ENCODE measurements at places on chromosomes 7 and 10.

DNA sequence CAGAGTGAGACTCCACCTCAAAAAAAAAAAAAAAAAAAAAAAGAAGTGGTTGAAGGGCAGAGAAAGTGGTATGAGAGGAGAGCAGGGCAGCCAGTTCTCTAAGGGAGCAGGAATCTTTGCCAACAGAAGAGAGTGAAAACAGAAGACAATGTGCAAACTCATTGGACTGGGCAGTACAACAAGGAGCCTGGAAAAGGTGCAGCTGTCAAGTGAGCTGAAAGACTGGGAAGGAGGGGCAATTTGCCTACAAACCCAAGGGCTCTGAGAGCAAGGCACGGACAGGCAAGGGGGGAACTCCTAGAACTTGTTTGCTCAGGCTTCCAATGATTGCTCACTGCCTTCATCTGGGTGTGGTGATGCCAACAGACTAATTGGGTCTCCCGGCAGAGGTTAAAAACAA, 9.5 kb downstream of the ACTR1A start:
- no peak for DNase-seq

GRCh38 chr10:110379831-110380230, 75.1 kb upstream of the SMNDC1 start:
- no peak for DNase-seq

GRCh38 chr10:80136134-80136571, 3.6 kb downstream of the PLAC9 start:
- DNase-seq = no peak

GRCh38 chr7:144018065-144018464, 17.9 kb downstream of the OR6B1 start:
- DNase-seq = no peak

DNA sequence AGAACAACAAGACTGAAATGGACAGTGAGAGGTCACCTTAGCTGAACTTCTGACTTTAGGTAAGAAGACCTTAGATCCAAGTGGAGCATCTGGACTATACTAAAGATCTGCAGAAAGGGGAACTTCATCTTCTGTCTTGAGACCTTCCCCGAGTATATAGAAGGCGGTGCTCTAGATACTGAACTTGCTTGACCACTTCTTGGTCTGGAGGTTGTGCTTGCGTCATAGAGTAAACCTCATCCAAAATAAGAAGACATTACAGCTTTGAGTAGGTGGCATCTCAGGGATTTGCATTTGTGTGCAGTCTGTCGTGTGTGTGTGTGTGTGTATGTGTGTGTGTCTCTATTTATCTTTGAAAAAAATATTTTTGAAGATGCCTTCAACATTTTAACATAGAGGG, 157.5 kb downstream of the CHN2 start:
- DNase-seq = no peak

GRCh38 chr10:61399406-61399805, 53.8 kb downstream of the TMEM26 start:
- no peak for DNase-seq

- no peak for DNase-seq
These were observed 52.1 kb downstream of the SH2D4B start for GRCh38 chr10:80589726-80590373.

GRCh38 chr10:109887776-109888175, 35.5 kb downstream of the XPNPEP1 start:
- DNase-seq = no peak

GRCh38 chr10:11532306-11532705, 79.1 kb downstream of the USP6NL start:
- no peak for DNase-seq

DNA sequence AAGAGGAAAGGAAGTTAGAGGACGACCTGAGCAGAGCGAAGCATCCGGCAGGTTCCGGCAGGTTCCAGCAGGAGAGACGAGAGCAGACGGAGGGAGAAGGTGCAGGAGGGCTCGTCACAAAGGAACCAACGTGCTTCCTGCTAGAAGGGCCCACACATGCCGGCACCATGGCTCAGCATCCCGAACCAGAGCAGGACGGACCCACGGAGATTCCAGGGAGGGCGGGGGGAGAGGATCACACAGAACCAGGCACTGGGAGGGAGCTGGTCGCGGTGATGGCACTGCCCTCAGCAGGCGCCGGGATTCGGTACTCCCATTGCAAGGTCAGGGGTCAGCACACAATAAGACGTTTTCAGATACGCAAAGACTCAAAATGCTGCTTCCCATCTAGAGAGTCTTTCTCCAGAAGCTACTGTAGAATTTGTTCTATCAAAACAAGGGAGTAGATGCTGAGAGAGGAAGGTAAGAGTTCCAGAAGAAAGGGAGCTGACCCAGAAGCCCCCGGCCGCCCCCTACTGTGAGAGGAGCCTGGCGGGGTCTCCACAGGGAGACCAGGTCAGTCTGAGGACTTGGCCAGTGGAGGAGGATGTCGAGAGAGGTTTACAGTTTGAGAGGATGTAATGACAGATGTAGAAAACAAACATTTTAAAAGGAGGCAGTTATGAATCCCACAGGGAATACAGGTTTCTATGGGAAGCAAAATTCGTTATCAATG, 23.6 kb upstream of the PWWP2B start:
- no peak for DNase-seq

DNA sequence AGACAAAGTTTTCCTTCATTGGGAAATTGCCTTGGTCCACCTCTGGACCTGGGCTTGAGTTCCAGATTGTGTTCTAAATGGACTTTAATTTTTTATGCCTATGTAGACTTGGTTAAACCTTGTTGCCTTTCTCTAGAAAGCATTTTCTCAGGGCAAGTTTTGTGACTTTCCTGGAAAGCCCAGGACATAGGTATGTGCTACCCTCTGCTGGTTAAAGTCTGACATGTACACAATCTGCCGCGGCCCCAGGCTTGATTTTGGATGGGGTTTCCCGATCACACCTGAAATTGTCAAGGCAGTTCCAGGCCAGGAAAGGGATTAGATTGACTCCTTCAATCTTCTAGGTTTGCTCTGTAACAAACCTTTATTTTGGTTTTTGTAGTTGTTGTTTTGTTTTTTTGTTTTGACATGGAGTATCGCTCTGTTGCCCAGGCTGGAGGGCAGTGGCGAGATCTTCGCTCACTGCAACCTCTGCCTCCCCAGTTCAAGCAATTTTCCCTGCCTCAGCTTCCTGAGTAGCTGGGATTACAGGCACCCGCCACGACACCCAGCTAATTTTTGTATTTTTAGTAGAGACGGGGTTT, 14.1 kb upstream of the AKR1B10 start:
- no peak for DNase-seq

DNA sequence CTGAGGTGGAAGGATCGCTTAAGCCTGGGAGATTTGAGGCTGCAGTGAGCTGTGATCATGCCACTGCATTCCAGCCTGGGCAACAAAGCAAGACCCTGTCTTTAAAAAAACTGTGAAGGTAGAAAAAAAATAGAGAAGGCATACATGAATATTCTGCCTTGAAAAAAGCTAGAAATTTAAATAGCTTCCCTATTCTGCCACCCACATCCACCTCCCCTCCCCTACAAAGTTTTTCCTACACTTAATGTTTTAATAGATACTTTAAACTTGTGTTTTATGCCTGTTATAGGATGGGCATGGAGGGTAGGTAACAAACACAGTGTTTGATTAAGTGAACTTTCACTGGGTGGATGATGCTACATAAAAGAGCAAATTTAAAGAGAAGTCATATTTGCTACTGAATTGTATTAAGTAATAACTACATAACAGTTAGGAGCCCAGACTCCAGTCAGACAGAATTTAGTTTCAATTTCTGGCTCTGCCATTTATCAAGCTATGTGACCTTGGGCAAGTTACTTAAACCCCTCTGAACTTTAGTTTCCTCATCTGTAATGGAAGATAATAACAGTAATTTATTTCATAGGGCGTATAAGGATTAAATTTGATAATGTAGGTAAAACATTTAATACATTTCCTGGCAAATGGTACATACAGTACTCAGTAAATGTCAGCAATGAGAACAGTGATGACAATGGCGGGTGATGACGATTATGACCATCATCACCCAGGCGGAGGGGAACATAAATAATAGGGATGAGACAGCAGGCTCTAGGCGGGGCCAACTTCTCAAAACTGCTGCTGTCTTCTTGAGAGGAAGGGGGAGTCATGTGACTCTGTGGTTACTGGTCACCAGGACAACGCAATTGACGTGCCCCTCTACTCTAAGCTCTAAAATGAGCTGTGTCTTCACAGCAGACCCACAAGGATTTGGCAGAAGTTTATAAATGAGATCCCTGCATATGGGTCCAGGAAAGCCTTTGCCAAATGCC, 15.8 kb downstream of the DNMBP start:
- DNase-seq = no peak

GRCh38 chr7:137563981-137564380, 220.4 kb upstream of the PTN start:
- DNase-seq = no peak

GRCh38 chr7:116674508-116675173, 2.6 kb downstream of the MET start:
- DNase-seq = no peak

- no peak for DNase-seq
These were observed 23.7 kb downstream of the CRPPA start for GRCh38 chr7:16397501-16398145.

GRCh38 chr10:32375631-32376030, 28.7 kb upstream of the EPC1 start:
- no peak for DNase-seq

DNA sequence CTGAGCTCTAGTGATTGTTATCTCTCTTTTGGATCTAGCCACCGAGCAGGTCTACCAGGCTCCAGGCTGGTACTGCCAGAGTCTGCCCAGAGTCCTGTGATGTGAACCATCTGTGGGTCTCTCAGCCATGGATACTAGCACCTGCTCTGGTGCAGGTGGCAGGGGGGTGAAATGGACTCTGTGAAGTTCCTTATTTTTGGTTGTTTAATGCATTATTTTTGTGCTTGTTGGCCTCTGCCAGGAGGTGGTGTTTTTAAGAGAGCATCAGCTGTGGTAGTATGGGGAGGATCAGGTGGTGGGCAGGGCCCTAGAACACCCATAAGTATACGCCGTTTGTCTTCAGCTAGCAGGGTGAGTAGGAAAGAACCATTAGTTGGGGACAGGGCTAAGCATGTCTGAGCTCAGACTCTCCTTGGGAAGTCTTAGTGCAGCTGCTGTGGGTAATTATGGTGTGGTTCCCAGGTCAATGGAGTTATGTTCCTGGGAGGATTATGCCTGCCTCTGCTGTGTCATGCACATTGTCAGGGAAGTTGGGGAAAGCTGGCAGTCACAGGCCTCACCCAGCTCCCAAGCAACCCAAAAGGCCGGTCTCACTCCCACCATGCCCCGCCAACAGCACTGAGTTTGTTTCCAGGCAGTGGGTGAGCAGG, 81.8 kb downstream of the NPSR1 start:
- no peak for DNase-seq

- no peak for DNase-seq
These were observed 26.4 kb upstream of the KLF6 start for GRCh38 chr10:3811291-3811870.

DNA sequence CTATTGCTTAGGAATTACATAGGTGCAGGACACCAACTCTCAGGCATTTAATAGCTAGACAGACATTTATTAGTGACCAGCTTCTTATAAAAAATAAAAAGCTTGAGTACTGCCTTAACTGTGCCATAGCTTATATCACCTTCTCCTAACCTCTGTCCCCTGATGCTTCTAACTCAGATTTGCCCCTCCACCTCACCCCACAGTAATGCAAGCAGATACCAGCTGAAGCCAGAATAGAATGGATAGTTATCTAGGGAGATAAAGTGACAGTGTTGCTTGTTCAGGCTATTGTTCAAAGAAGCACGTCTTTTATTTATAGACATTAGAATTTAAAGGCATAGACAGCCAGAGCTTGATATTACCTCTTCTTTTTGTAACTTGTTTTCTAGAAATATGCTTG, 99.6 kb upstream of the GLCCI1 start:
- no peak for DNase-seq

- no peak for DNase-seq
These were observed 45.3 kb downstream of the NRG3 start for GRCh38 chr10:81920213-81920829.

- no peak for DNase-seq
These were observed 103.3 kb downstream of the GRB10 start for GRCh38 chr7:50679218-50680007.

- DNase-seq = no peak
These were observed 967 bp downstream of the GAD2 start for GRCh38 chr10:26217396-26218086.

DNA sequence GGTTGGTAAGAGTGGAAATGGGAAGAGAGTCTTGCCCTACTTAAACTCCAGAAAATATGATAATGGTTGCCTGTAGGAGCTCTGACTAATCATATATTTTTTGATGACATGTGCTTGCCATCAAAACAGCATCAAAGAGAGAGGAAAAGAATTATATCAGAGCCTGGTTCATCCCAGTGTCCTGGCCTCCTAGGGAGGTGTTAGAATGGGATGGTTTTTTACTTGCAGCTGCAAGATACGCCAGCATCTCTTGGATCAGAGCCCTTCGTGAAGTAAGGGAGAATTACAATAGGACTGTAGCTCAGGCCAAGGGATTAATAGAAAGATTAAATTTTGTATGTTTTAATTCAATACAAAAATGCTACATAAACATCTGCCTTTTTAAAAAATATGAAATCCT, 177.6 kb upstream of the HDAC9 start:
- DNase-seq = no peak

DNA sequence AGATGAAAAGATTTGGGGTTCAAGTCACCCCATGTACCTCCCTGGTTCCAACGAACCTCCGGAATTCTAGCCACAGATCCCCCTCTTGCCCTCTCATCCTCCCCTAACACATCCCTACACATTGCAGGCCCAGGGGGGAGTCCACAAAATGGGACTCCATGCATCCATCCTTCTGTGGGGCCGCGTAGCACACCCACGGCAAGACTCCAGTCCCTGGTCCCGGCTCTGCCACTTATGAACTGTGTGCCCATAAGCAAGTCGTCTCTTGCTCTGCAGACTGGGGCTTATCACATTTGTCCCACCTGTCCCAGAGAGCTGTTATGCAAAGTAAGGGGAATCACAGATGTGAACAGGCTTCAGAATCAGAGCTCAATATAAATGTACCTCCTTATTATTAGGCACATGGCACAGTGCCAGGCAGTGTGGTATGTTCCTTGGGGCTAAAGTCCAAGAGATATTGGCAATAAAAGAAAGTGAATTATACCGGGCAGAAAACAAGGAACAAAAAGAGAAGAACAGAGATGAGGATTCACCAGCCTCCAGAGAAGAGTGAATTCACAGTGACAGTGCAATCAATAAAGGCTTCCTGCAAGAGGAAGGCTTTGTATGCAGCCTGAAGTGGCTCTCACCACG, 73.9 kb downstream of the KCNMA1 start:
- no peak for DNase-seq

DNA sequence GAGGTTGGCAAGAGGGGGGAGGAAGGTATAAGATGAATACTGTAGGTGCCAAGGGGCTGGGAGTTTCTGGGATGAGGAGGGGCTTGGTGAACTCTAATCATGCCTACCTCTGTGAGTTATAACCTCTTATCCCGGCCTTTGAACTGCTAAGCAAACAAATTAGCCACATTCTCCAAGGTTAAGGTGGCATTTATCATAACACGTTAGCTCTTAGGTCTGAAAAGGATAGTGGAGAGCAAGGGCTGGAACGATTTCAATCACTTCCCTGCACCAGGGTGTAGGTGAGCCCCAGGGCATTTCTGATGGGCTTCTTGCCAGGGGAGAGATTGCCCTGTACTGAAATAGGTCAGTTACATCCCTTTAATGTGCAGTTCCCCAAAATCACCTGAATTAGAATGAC, 28.6 kb upstream of the DMBT1 start:
- no peak for DNase-seq

GRCh38 chr10:6602026-6602699, 22.1 kb upstream of the PRKCQ start:
- DNase-seq = no peak

Data from activated T-helper 1 cell treated with anti-CD3 and anti-CD28 coated beads, Interleukin-2, amount 50 U/mL, for 16 hours (primary cell).